ENCODE measurements at places on chromosomes 6 and 20.

DNA sequence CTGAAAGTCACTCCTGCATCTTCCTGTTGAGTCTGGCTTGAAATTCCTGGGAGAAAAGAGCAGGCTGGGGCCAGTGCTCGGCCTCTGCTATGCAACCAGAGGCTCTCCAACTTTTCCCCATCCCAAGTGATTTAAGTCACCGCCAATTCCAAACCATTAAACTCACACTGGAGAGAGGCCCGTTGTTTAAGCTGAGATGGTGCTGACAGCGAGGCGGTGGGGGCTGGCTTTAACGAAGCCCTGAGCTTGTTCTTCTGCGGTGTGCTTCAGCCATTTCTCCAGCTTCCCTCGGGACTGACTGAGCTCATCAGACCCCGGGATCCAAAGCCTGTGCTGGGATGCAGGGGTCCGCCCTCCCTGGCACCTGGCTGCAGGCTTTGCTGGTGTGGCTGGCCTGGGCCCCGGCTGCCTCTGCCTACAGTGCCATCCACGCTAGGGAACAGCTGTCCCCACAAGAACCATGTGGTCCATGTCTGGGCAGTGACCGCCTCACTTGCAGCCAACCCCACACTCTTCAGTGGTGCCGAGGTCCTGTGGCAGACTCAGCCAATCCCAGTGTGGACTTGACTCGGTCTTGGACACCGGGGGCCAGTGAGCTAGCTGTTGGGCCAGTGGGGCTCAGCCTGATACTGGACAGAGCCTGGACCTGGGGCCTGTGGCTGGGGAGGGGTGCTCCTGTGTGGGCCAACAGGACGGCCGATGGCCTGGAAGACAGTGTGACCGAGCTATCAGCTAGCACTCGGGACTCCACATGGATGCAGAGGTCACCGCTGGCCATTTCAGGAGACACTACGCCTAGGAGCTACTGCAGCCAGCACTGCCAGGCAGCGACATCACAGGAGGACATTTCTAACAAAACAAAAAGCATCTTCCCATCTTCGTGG is 21.2 kb downstream of the RAMACL start:
- no peak for DNase-seq

DNA sequence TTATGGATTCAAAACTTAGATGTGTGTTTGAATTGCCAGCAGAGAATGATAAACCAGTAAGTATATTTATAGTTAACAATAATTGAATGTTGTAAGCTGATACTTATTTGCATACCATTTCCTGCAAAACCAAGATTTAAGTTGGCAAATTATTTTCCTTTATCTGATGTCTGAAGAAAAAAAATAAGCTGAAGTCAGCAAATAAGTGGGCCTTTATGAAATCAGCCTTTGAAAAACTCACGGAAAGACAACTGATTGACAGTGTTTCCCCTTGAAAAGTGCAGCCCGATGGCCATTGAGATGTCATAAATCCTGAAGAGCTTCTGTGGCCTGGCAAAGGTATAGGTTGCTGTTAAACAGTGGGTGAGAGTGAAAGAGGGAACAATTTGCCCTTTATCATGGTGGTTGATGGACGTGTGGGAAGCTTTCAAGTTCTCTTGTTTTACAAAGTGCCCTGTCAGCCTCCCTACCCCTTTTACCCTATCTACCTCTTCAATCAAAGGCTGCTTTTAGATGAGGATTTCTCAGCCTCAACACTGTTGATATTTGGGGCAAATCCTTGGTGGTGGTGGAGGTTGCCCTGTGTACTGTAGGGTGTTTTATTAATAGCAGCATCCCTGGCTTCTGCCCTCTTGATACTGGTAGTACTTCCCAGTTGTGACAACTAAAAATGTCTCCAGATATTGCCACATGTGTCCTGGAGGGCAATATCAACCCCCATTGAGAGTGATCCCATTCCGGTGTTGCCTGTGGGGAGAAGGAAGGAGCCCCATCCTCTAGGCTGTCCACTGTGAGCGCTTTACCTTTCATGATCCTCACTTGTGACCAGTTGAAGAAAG is 50.2 kb downstream of the VAPB start:
- DNase-seq, result no peak

DNA sequence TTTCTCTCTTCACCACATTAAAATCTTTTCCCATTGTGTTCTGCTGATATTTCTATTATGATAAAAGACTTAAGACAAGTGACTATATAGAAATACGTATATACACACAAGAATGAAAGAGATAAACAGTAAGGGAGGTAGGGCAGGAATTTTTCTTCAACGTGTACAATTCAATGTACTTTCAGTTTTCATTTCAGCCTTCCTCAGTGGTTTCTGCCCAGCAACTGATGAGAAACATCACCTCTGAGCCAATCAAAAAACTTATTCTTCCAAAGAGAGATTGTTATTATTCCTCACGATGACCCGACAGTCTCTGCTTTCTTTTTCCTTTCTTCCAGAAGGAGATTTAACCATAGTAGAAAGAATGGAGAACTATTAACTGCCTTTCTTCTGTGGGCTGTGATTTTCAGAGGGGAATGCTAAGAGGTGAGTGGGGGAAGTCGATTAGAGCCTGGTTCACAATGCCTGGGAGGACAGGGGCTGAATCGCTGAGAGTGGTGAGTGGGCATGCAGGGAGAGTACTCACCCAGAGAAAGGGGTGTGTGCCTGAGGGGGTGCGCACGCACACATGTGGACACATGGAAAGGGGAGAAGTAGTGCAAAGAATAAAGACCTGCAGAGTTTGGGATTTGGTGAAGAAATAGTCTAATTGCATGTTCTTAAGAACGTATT is at the start of gene BTN3A1:
Gene BTN3A1, plus strand, starts transcription at position 289 of the 672 bp plus-strand sequence. CDS start 3,289 bp downstream, outside the sequence.
- DNase-seq, result peak; percentile 40

- no peak for DNase-seq
Observed at GRCh38 chr6:971981-972640, 279.2 kb upstream of the EXOC2 start.

GRCh38 chr20:48791666-48792071 is 36.1 kb downstream of the PREX1 start:
- DNase-seq, result no peak

- peak; percentile 37 for DNase-seq
Observed at GRCh38 chr20:3777716-3778629, 3.3 kb downstream of the SPEF1 start.
